ENCODE measurements at places on chromosomes 13 and 19. TPM values are rescaled to one million over a fixed set of nuclear protein-coding genes. Genes with fewer than 3 reads are reported as not detected.

- no peak for DNase-seq
These were observed 106.8 kb upstream of the SPATA13 start for GRCh38 chr13:24053519-24054251.

DNA sequence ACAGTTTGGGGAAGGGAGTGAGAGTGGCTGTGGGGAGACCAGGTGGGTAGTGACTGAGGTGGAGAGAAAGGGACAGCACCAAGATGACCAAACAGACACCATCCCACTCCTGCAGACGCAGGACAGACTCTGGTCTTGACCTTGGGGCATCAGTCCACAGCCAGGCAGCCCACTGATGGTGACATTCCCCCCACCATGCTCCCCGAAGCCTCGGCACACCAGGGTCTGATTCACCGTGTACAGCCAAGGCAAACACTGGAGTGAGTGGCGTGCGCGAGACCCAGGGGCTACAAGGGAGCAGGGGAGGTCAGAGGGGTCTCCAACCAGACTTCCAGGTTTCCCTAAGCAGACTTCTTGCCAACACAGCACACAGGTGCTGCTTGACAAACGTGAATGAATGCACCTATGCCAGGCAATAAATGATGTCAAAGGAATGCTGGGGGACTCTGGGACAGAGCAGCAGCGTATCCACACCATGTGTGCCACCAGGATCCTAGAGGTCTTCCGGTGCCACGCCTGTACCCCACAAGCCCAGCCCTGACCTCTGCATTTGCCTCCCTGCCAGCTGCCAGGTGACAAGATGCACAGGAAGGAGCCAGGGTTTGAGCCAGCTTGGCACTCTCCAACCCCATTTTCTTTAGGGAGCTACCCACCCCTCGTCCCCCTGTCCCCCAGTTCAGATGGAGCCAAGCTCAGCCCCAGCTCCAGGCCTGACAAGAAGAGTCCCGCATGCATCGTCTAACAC lies 18.5 kb downstream of the RANBP3 start:
- no peak for DNase-seq

DNA sequence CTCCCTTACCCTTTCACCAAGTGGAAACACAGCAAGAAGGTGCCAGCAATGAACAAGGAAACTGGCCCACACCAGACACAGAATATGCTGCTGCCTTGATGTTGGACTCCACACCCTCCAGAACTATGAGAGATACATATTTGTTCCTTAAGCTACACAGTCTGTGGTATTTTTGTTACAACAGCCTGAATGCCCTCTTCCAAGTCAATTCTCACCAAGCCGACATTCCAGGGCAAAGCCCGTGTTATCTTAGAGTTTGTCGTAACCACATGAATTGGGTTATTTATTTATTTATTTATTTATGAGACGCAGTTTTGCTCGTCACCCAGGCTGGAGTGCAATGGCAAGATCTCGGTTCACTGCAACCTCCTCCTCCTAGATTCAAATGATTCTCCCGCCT lies 14.9 kb downstream of the FGF21 start:
- DNase-seq, result no peak

DNA sequence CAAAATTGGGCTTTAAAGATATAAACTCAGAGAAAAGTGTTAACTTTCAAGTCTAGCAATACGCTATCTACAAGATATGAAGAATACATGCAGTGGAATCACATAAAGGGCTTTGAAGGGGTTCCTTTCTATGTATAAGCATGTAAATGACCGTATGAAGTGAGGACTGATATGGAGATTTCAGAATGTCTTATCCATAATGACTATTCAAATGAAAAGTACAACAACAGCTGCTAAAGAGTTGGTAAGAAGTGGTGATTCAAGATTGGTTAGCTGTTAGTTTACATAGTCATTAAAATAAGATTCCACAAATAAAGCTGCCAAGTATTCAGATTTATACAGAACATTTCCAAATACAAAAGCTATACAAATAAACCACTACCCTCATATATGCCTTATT lies 153.4 kb upstream of the STARD13 start:
- no peak for DNase-seq

DNA sequence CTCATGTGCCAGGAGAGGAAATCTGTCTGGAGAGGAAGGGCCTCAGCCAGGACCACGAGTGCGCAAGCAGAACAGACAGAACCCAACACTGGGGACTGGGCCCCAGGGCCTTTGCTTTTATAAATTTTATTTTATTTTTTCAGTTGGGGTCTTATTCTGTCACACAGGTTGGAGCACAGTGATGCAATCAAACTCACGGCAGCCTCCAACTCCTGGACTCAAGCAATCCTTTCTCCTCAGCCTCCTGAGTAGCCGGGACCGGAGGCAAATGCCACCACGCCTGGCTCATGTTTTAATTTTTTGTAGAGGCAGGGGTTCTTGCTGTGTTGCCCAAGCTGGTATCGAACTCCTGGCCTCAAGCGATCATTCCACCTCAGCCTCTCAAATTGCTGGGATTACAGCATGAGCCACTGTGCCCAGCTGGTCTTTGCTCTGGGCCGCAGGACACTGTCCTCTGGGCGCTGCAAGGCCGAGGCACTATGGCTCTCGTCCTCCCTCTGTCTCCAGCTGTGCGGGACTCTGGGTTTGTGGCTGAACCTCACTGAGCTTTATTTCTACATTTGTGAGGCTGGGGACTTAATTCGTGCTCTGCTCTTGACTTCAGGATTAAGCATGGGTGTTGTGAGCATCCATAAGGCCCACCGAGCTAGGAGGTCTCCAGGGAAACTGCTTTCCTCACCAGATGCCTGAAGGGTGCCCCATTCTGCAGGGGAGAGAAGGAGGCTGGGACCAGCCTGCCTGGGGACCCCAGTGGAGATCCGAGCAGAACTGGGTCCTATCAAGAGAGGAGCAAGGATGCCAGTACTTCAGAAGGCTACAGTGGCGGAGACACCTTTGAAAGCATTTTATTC lies 144.2 kb upstream of the VSTM2B start:
- DNase-seq, result no peak

- no peak for DNase-seq
These were observed 206.0 kb downstream of the FGF14 start for GRCh38 chr13:102195566-102196462.

- no peak for DNase-seq
These were observed 320.8 kb downstream of the ZNF536 start for GRCh38 chr19:30692879-30693503.

The ERICH4 gene
- total RNA-seq, result not detected

GRCh38 chr13:29943273-29943672 lies 92.9 kb upstream of the UBL3 start:
- no peak for DNase-seq

The OR4F17 gene
- not detected for total RNA-seq

- no peak for DNase-seq
These were observed 98.4 kb downstream of the STK24 start for GRCh38 chr13:98478189-98479129.

The CEACAM20 gene
- not detected for total RNA-seq

GRCh38 chr19:35176181-35176570 lies 21.6 kb downstream of the FXYD5 start:
- no peak for DNase-seq
